Cortex of kidney (tissue), 1 donor: ENCODE measurements at places on chromosomes 16 and 17.

DNA sequence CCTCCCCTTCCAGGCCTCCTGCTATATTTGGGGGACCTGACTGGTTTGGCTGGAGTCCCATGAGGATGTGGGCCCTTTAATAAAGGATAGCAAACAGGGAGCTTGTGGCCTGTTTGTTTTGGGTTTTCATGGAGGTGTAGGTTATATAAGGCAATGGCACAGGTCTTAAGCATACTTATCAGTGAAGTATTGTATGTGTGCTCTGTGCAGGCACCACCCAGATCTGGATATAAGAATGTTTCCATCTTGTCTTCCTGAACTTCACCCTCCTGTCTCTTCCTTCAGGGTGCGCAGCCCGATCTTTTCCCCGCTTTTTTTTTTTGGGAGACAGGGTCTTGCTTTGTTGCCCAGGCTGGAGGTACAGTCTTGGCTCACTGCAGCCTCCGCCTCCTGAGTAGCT, 10.6 kb downstream of the SLC52A1 start:
- no peak for DNase-seq

DNA sequence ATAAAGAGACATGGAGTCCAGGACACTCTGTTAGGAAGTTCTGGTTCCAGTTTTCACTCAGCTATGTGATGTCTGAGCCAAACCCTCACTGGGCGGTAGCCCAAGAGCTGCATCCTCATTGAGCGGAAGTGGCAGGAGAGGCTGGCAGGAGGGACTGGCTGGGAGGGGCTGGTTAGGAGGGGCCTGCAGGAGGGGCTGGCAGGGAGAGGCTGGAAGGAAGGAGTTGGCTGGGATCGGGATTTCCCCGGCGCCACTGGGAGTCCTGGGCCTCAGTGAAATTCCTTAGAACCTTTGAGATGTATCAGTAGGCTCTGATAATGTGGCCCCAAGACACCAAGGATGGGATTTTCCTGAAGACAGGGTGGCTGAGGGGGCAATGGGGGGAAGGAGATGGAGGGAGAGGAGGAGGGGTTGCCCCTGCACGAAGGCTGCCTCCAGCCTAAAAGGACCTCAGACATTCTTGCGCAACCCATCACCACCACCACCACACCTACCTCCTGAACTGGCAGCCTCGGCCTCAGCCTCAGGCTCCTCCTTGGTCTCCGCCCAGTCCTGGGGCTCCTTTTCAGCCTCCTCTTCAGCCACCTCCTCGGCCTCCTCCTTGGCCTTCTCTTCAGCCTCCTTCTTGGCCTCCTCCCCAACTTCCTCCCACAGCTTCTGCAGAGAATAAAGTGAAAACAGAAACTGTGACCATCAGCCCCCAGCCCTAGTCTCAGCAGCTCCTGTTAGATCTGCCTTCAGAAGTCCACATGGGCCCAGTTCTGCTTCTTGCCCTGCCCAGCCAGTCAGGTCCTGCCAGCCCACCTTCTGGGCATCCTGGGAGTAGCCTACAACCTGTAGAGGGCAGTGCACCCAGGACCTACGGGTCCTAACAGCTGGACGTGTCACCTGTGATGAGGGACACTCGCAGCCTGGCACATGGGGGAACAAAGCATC, 31.7 kb downstream of the CNGB1 start:
- DNase-seq: no peak

DNA sequence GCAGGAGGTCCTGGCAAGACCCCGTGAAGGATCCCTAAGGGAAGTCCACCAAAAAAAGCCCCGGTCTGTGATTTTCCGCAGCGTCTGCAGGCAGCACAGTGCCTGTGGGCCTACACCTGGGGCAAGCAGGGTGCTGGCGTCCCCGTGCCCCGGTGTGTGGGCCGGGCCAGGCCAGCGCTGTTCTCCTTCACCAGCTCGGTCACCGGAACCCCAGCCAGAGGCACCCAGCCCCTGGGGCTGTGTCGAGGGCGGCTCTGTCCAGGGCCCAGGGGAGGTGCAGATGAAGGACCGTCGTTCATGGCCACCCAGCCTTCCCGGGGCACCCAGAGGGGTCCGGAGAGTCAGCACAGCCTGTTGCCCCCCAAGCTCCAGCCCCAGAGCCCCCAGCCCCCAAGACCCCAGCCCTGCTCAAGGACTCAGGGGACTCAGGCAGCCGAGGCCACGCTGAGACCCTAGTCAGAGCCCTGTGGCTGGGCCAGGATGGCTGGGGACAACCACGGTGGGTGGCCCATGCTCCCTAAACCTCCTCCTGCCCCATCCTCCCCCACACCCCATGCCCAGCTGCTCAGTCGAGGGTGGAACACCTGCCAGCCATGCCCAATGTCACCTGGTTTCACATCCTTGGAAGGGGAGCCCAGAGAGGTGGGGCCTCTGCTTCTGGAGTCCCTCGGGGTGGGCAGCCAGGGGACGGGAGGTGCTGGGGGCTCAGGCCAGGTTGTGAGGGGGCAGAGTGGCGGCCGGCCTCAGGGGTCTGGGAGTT, 5.7 kb upstream of the C1QTNF8 start:
- DNase-seq: no peak

DNA sequence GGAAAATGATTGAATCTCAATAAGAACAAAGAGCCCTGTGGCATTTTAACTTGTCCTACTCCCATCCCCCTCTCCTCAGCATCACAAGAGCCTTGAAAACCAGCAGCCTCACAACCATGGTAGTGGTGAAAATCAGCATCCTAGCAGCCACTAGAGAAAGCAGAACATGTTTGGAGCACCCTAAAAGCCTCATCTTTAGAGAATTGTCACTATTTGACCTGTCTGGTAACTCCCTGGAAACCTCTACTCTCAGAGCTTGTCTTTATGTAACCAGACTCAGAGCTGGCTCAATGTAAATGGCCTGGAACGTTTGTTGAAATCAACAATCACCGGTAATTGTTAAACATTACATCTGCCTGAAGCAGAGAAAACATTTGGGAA, 70.8 kb downstream of the MMD start:
- DNase-seq: no peak

- no peak for DNase-seq
These were observed 18.8 kb downstream of the POLR2A start for GRCh38 chr17:7502987-7503386.

DNA sequence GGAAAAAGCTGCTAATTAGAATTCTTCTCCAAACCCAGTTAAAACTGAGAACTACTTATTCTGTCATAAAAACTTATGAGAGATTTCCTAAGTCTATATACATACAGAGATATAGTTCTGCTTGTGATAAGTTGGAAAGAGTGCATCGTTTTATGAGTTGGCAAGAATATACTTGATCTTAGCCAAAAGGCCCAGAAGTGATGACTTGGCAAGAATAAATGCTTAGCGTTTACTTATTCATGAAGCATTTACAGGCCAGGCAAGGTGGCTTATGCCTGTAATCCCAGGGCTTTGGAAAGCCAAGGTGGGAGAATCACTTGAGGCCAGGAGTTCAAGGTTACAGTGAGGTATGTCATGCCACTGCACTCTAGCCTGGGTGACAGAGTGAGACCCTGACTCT, 81.7 kb downstream of the CYB561 start:
- no peak for DNase-seq

DNA sequence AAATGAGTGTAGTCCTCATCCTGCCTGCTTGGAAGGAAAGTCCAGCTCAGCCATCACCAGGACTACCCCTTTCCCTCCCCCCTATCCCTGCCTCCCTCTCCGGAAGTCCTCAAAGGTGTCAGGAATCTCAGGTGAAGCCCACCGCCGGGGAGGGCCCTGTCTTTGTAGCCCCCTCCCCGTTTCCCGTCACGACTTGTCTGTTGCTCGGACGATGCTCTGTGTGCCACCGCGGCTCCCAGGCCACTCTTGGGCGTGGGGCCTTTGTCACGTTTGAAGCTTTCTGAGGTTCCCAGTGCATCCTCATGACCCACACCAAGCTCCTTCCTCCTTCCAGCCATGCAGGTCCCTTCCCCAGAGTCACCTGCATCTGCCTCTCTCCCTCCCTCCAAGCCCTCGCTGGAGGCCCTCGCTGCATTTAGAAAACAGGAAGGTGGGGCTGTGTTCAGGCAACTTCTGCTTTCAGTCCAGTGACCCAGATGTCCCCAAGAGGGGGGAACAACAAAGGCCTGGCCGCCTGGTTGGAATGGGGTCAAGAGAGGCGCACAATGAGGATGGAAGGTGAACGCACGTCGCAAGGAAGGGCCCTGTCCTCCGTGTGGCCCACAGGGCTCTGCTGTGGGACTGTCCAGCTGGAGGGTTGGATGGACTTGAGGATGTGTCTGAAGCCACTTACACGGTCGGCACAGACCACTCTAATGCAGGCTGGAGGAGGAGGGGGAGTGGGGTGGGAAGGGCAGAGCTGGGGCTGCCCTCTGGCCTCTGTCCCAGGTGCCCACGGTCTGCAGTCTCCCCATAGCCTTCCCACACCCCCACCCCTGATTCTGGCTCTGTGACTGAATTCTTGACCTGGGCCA, 59.9 kb downstream of the OR1D5 start:
- DNase-seq: no peak

DNA sequence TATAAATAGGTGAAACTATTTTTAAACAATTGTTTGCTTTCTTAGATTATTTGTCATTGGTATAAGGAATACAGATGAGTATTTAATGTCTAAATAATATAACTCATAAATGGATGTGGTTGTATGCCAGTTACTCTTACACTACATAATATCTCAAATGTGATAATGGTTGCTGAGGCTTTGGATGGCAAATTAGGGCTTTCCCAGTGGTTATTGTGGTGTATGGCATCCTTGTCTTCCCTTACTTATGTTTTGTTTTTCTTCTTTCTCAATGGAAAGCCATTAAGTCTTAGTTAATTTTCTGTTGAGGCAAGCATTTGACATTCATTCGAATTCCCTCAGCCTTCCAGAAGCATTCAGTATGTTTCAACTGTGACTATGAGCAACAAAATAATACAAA, 10.5 kb downstream of the OMG start:
- no peak for DNase-seq

- no peak for DNase-seq
These were observed 18.2 kb downstream of the TMEM92 start for GRCh38 chr17:50292465-50292864.

- DNase-seq: no peak
These were observed 82.0 kb upstream of the ASIC2 start for GRCh38 chr17:33375103-33375502.

DNA sequence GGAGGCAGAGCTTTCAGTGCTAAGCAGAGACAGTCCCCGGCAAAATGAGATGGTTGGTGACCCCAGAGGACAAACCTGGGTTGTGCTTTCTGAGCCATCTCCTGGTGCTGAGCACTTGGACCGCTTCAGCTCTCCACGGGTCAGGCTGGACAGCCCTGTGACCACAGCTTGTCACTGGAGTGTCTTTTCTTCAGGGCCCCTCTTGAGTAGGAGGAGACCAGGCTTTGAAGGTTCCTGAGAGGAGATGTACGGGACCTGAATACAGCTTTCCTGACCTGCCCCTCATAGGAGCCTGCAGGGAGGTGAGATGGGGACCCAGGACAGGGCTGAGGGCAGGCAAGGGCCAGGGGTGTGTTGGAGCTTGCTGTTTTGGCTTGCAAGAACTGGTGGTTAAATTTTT, 17.8 kb upstream of the ADGRG1 start:
- DNase-seq: no peak

GRCh38 chr17:8448310-8448709, 12.6 kb downstream of the NDEL1 start:
- no peak for DNase-seq
